A673 (cell line): ENCODE measurements at places on chromosomes 4 and X. TPM values are rescaled to one million over a fixed set of nuclear protein-coding genes. Genes with fewer than 3 reads are reported as not detected.

- no peak for DNase-seq
These were observed 225.9 kb downstream of the NR3C2 start for GRCh38 chr4:148216321-148216720.

GRCh38 chr4:91914176-91914804 is 389.5 kb upstream of the GRID2 start:
- no peak for DNase-seq

DNA sequence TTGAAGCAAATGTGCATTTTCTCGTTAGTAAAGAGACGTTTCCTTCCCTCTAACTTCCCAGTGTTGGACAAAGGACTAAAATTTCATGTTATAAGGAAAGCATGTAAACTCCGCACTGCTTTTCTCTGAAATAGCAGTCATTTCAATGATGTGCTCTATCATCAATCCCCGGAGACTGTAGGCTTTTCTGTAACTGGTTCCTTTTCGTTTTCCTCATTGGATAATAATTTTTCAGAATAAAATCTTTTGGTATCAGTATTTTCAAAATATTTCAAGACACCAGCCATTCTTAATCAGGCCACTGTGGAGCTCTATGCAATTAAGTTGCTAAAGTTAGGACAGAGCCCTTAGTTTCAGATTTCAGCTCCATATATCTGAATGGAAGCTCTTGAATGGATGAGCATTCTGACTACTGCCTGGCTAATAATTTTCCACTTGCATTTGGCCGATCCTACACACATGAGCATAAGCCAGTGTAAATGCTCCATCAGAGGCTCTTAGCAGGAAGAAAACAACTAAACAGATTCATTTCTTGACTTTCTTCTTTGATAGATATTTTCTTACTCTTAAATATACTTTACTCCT is 157.7 kb downstream of the CHIC2 start:
- DNase-seq: no peak

- DNase-seq: peak; percentile 60
These were observed 315.9 kb downstream of the MAPK10 start for GRCh38 chr4:86043755-86044592.

DNA sequence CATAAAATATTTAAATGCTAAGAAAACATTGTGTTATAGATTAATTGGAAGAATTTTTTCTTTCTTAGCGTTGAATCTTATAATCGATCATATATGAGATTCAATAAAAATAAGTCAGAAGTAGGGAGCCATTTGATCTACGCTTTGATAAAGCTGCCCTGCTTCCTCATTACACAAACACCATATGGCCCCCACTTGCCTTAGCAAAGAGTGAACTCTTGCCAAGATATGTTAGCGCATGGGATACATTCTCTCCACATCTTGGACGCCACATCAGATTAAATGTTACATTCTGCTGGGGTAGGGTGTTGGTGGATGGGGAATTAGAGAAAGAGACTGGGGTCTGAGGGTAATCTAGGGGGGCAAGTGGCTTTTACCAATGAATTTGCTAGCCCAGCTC is 207.7 kb upstream of the MID1 start:
- DNase-seq: no peak

DNA sequence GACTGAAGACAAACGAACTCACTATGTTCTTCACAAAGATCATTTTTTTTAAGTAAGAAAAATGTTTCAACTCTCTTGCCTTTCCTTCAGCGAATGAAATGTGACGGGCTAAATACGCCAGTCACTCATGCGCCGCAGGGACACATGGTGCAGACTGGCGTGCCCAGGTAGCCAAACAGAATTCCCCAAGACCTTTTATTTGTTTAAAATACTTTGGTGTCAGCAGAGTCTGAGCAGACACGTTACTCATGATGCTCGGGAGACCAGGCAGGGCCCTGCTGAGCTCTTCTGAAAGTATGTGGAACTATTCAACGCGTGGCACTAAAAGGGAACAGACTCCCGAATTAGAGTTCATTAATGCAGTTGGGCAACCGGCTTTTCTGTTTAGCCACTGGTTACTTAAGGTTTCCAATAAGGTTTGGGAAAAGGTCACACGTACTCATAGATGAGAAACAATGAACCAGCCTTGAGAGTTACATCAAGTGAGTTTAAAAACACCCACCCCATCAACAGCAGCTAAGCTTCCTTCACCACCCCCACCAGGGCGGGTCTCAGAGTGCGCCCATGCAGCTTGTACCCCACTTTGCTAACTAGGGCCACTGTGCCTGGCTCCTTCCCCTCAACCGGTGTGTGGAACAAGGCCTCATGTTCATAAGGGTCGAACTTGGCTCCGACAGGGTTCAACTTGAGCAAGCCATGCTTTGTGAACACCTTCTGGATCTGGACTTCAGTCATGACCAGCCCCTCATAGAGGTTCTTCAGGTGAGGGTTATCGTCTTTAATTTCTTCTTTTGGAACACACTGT is 7.3 kb downstream of the GRPEL1 start:
- DNase-seq: no peak

- DNase-seq: peak; percentile 3
These were observed 315.3 kb upstream of the FGF13 start for GRCh38 chrX:139026811-139027210.

Gene ARMCX5
- 14.4 and 15.2 TPM in 2 replicates for total RNA-seq

DNA sequence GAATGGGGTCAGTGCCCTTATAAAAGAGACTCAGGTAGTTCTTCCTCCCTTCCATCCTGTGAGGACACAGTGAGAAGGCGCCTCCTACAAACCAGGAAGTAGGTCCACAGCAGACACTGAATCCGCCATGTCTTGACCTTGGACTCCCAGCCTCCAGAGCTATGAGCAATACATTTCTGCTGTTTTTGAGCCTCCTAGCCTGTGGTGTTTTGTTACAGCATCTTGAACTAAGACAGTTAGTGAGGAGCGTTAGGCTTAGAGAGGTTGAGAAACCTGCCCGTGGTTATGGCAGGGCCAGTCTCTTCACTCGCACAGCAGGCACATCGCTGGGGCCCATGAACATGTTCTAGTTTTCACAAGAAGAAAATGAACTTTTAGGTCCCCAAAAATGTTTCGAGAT is 19.7 kb downstream of the SHROOM2 start:
- no peak for DNase-seq

- DNase-seq: no peak
These were observed 600.7 kb downstream of the CCSER1 start for GRCh38 chr4:90727938-90728337.

- no peak for DNase-seq
These were observed 91.7 kb upstream of the PHOX2B start for GRCh38 chr4:41839916-41840854.

GRCh38 chr4:657834-658667 is 16.0 kb downstream of the ATP5ME start:
- DNase-seq: no peak

- no peak for DNase-seq
These were observed 281.4 kb downstream of the LDB2 start for GRCh38 chr4:16617011-16617410.

DNA sequence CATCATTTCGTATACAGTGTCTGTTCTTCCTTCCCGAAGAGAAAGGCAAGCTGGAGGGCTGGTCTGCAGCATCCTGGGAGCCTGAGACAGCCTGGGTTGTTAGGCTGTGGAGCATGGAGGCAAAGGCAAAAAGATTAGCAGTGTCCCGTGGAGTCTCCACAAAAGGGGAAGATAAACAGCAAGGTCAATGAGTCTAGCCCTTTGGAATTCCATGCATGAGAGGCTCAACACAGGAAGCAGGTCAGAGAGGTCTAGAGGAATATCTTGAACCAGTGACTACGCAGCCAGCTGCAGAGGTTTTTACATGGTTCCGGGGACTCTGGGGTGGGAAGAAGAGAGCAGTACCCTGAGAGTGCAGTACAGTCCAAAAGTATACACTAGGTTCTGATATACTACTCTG is 12.2 kb upstream of the MCF2 start:
- no peak for DNase-seq

DNA sequence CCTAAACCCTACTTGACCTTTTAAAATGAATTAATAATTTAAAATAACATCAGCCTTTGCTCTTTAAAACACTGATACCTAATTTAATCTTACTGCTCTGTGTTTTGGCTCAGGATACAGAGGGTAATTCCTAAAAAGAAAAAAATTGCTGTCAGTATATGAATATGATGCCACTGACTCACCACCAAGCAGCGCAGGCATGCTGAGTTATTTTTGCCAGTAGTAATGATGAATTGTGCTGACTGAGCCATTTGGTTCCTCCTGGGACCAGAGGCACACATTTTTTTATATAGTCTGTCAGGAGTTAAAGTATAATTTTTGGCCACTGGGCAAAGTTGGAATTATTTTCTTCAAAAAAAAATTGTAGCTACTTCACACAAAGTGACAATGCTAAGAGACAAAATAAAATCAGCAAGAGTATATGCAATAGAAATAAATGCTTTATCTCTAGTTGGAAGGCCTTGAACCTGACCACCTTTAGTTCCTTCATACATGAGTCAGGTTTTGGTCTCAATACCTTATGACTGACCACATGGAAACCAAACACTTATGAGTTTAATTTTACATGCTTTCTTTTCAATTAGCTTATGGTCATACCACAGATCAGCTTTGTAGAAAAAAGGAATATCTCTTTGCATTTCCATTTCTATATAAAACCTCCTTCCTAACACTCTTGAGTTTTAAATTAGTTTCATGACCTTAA is 115.1 kb downstream of the PPP3CA start:
- peak; percentile 73 for DNase-seq

Gene ARAP2
- 0.06 and 0.20 TPM in 2 replicates for total RNA-seq

DNA sequence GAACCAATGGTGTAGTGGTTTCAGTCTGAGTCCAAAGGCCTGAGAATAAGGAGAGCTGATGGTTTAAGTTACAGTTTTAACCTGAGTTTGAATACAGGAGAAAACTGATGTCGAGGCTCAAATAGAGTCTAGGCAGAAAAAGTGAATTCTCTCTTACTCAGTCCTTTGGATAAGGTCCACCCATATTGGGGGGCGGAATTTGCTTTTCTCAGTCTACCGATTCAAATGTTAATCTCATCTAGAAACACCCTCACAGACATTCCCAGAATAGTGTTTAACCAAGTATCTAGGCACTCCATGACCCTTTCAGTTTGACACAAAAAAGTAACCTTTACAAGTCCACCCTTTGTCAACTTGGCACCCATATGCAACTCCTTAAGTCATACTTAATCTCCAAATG is 216.0 kb downstream of the GRID2 start:
- no peak for DNase-seq
